Stimulated activated CD4-positive, alpha-beta T cell treated with anti-CD3 and anti-CD28 coated beads, Interleukin-4, amount 100 ng/mL, for 24 hours (primary cell): ENCODE measurements at places on chromosomes 3 and 15.

DNA sequence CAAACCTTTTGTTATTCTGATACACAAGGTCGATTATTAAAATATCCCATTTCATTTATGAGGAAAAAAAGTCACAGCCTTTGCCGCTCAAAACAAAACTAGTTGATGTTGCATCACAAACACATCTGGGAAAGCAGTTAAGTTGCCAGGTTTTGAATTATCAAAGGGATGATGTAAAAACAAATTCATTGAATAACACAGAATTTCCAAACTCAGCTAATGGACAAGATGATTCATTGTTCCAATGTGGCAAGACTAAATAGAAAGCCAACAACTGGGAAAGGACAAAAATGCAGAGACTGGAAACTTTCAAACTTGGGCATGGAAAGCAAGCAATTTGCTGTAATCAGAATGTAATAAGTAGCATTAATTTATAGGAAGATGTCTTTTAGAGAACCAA, 610.0 kb upstream of the ZNF385D start:
- no peak for DNase-seq

DNA sequence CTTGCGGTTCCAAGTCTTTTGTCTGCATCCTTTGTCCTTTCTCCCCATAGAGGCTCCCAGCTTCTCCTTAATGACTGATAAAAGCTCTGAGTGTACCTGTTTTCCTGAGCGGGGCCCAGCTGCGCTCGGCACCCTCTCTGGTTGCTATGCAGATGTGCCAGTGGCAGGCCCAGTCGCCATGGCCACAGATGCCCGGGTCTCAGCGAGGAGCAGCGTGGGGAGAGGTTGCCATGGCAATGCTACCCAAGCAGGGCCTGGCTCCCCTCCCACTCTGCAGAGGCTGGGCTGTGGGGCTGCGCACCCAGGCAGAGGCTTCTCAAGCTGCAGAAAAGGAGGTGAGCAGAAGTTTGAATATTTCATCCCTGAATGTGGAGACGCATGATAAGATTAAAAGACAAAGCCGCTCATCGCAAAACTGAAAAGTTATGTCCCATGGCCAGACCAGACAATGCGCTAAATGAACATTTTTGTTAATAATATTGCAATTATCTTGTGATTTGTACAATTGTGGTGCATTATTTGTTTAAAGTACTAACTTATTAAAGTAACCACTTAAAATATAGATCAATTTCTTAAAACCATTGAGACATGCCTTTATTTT, 66.1 kb downstream of the TPRA1 start:
- no peak for DNase-seq

DNA sequence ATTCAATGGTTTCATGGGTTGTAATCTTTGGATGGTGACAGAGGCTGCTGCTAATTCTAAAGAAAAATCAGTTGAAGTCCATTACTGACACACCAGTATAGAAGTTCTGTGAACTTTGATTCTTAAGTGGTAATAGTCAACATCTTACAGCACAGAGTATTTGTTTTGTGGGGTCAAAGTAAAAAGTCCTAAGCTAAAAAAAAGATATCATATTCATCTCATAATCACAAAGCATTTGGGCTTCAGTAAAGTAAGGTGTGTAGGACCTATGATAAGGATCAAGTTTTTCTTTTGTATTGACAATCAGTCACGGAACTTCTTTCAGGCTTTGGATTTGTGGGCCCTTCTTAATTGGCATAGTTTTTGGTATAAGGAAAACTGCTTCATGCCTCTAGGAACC, 1.1 kb downstream of the ASTE1 start:
- no peak for DNase-seq

- no peak for DNase-seq
Observed at GRCh38 chr3:80556763-80557162, 789.0 kb upstream of the ROBO1 start.

DNA sequence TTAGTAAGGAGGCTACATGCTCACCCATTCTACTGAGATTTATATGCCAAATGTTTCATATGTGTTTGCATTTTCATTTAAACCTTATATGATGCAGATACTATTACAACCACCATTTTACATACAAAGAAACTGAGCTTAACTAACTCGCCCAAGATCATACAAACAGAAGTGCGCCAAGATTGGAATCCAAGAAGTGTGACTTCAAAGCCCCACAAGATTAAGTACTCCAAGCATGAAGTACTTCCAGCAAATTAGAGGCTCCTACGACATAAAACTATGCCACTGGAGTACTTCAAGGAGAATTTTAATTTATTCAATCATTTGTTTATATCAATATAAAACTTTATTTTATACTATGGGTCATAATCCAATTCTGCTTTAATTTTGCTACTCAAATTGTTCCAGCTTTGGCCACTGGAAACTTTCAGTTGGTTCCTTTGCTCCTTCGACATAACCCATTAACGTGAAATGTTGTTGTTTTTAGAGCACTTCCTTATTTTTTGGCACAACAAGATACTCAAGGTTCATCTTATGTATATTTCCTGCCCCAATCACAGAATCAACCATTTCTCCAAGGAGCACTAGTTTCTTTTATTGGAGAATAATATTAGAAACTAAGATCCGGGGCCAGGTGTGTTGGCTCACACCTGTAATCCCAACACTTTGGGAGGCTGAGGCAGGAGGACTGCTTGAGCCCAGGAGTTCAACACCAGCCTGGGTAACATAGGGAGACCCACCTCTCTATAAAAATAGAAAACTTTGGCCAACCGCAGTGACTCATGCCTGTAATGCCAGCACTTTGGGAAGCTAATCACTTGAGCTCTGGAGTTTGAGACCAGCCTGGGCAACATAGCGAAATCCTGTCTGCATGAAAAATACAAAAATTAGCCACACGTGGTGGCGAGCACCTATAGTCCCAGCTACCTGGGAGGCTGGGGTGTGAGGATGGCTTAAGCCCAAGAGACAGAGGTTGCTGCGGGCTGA, 10.4 kb downstream of the INO80 start:
- DNase-seq: no peak
